ENCODE measurements at places on chromosomes 16 and 17.

DNA sequence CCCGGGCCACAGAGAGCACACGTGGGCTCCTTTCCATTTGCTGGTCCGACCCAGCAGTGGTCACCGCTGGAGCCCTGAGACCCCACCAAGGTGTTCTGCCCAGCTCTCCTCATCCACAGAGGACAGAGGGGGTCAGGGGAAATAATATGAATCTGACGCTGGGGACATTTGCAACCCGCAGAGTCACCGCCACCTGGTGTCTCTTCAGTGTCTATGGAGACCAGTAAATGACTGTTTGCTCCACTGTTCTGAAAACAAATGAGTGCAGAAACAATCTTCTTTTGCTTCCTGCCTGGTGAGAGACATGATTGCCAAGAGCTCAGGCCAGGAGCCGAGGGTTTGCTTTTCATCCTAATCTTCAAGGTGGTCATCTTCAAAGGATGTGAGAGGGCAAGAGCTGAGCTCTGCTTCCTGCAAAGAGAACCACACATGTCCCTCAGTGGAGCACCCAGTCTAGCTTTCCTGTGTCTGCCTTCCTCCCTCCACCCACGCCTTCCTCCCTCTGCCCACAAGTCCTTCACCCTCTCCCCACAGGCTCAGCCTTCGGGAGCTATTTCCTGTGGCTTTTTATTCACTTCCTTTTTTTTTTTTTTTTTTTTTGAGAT is 14.7 kb upstream of the KLHDC4 start:
- DNase-seq: peak; percentile 79

DNA sequence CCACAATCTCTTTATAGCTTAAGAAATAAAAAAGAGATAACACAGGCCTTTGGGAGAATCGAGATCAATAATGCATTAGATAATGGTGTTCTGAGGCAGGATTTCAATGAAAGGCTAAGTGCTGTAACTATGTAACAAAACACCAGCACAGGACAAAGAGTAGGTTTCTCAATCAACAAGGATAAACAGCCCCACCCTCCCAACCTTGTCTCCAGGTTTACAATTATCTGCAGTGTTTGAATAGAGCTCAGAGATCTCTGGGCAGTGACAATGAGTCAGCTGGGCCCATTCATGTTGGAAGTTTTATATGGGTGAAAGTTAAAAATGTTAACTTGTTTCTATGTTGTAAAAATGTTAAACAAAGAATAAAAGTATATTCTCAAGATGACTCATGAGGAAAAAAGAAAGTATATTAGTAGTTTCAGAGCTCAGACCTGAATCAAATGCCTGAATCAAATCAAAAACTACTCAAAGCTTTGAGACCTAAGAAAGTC is 17.0 kb upstream of the KRT20 start:
- no peak for DNase-seq

DNA sequence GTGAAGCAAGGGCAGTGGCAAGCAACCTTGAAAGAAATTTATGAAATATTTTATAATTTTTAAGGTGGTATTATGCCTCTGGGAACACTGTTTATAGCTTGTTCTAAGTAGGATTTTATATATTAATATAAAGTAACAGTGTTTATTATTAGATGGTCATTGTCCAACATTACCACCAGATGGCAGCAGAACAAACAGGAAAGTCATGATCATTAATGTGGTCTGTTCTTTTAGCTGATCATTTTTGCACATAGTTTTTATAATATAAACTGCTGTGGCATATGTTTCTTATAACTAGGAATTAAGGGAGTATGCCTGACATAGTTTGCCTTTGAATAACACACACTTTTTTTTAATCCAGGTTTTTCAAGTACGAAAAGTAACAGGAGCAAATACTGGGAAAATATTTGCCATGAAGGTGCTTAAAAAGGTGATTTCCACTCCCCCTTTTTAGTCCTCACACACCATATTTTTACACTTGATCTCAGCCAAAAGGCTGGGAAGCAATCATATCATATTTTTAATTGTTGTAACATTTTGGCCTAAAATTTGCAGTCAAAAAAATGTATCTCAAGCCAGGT is 21.4 kb downstream of the RPS6KB1 start:
- peak; percentile 80 for DNase-seq

DNA sequence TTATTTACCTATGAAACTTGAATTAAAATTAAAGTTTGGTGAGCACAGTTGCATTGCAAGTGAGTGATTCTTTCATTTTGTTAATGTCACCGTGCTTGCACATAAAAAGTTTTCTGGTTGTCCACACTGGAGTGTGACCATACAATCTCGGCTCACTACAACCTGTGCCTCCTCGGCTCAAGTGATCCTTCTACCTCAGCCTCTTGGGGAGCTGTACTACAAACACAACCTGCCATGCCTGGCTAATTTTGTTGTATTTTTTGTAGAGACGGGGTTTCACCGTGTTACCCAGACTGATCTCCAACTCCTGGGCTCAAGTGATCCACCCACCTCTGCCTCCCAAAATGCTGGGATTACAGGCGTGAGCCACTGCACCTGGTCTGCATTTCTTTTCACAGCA is 50.1 kb upstream of the ADCY7 start:
- no peak for DNase-seq

- DNase-seq: no peak
Measured at GRCh38 chr16:19766988-19767387, 48.9 kb downstream of the IQCK start.

- no peak for DNase-seq
Measured at GRCh38 chr17:31072186-31072585, 22.6 kb upstream of the NF1 start.

GRCh38 chr17:42337442-42337841 is 49.1 kb downstream of the STAT5A start:
- DNase-seq: peak; percentile 63

DNA sequence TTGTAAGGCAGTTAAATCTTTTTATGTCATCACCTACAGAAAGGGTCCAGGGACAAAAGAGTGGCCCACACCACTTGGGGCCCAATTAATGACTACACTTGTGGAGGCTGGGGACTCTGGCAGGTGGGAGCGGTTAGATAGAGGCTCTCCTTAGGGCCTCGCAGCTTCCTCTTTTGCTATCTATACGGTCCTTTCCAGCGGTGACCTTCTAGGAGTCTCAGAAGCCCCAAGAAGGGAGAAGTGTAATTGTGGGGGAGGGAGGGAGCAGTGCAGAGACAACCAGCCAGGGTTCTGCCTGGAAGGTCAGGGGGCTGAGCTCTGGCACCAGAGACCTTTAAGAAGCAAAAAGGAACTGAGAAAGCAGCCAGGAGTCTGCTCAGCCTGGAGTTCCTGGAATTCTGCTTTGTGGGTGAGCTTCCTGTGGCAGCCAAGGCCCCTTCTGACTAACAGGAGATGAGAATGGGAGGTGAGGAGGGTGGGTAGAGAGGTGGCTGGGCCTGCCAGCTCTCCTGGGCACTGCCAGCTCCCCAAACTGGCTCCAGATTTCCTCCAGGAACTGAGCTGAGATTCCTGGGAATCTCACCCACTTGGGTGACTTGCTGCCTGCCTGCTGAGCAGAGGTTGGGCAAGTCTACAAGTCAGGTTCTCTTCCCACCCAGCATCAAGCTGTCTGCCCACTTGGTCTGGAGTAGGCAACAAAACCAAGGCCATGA is 16.3 kb upstream of the MAP3K14 start:
- DNase-seq: no peak

DNA sequence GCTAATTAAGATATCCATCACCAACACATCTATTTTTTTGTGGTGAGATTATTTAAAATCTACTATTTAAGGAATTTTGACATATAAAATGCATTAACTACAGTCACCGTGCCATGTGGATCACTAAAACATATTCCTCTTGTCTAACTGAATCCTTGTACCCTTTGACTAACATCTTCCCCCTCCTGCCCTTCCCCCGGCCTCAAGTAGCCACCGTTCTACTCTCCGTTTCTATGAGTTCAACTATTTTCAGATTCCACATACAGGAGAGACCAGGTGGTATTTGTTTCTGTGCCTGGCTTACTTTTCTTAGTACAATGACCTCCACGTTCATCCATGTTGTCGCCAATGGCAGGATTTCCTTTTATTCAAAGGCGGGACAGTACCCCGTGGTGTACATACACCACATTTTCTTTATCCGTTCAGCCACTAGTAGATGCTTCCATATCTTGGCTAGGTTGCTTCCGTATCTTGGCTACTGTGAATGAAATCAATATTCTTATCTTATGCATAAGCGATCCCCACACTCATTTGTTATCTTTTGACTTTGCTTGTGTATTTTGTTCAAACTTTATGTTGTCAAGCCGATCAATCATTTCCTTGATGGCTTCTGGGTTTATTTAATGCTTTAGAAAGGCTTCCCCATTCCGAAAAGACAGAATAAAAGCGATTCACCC is 134.7 kb downstream of the KCNJ12 start:
- DNase-seq: no peak

- no peak for DNase-seq
Measured at GRCh38 chr17:8482546-8482945, 46.9 kb downstream of the NDEL1 start.

DNA sequence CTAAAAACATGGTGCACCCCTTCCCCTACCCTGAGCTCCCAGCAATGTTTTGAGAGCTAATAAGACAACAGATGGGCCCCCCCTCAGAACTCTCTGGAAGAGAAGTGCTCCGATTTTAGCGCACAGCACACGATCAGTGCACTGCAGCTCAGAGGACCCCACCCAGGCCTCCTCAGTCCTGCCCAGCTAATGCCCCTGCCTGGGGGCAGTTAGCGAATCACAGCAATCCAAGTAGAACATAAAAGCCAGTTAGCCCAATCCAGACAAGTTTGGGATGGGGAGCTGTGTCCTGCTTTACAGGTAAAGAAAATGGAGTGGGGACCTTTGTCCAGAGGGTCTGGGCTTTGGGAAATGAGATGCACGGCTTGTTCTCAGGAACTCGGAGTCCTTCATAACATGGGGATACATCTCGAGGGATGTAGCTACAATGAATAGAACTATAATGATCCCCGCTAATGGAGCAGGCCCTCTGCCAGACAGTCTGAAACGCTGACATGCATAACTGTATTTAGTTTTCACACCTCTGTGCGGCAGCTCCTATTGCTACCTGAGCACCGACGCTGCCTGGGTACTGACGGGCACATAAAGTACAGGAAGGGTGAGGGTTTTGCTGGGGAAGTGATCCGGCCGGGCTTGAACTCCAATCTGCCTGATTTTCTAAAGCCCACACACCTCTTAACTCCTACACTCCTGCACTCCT is 29.7 kb upstream of the CDC42EP4 start:
- no peak for DNase-seq

Measured in Karpas-422 (cell line).